Activated naive CD8-positive, alpha-beta T cell treated with anti-CD3 and anti-CD28 coated beads, Interleukin-2, amount 50 U/mL, for 16 hours (primary cell): ENCODE measurements at places on chromosomes 4 and X.

- no peak for DNase-seq
Measured at GRCh38 chr4:184732126-184732525, 1.8 kb downstream of the CENPU start.

- DNase-seq: no peak
Measured at GRCh38 chrX:119482481-119483480, 14.5 kb downstream of the SLC25A5 start.

DNA sequence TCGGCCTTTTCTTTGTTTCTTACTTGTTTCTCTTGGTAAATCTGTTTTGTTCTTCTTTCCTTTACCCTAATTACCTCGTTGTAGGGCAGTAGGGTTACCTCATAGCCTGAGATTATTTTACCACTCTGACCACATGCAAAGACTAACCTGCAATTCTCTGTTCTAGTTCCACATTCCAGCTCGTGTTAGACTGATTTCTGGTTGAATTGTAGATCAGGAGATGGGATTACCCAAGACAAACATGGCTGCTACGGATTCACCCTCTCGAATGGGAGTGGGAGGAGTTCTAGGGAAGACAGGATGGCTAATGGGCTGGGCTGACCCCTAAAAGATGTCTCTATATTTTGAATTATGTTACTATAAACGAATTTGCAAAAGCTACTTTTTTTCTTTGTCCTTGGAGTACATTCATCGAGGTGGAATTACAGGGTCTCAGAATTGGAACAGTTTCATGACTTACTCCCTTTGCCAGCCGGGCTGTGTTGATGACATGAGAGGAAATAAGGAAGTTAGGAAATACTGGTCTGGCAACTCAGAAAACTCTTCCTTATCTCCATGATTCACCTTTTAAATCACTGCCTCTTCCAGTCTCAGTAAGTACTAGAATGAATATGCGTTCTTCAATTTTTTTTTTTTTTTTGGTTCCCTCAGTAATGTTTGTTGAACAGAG, 36.7 kb upstream of the FBXW7 start:
- DNase-seq: no peak

DNA sequence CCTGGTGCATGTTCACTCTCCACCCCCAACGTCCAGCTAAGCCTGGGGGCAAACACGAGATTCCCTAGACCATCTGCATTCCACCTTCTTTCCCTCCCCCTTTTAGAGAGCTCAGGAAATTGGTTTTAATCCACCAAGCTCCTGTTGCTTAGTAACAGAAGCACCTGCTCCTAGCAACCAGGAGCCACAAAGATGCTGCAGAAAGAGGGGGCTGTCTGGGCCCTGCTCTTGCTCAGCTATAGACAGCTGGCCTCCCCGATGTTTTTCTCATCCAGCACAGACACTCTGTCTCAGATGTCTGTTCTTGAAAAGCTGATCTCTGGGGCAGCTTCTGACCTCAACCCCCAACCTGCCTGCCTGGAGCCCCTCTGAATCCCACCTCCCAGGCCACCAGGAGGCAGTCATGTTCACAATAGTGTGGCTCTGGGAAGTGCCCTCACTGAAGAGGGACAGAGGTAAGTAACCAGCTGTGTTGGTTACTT, 71.5 kb downstream of the SLC16A2 start:
- DNase-seq: no peak

DNA sequence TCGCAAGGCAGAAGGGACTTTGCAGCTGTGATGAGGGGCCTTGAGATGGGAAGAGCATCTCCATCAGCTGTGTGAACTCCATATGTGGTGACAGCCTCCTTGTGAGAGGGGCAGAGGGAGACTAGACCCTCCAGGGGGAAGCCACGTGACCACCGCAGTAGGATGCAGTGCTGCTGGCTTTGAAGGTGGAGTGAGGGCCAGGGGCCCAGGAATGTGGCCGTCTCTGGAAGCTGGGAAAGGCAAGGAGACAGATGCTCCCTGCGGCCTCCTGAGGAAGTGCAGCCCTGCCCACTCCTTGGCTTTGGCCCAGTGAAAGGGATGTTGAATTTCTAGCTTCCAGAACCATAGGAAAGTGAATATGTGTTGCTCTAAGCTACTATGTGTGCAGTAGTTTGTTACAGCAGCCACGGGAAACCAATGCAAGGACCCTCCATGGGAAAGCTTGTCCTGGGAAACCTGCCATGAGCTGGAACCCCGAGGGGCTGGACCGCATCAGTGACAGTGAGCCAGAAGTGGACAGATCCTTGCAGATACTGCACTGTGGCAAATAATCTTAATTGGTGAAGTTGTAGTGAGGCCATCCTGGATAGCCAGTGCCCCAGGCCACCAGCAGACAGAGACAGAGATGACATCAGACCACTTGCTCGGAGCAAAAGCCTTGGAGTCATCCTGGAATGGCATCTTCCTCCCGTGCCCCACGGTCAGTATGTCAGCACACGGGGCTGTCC, 35.4 kb upstream of the SORCS2 start:
- no peak for DNase-seq

DNA sequence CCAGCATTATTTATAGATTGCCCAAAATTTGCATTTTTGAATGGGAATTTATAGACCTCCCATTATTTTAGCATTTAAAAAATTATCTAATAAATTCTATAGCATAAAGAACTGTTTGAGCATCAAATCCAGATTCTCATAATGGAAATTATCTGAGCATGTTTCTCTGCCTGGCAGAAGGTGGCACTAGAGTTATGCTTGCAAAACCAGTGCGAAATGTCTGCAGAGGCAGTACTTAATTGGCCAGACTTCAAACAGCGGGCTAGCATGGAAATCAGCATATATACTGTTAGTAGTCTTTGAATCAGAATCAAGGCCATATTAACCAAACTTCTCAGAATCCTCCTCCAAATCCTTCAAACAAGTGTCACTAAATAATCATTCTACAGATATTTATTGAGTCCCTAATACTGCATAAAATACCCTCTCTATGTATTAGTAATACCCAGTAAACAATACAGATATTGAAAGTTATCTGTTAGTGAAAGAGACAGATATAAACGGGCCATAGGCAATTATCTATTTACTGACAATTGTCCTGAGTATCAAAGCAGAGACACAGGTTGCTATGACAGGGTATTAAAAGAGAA, 78.7 kb upstream of the DCLK2 start:
- DNase-seq: no peak

- no peak for DNase-seq
Measured at GRCh38 chrX:23369027-23369426, 34.4 kb downstream of the PTCHD1 start.

DNA sequence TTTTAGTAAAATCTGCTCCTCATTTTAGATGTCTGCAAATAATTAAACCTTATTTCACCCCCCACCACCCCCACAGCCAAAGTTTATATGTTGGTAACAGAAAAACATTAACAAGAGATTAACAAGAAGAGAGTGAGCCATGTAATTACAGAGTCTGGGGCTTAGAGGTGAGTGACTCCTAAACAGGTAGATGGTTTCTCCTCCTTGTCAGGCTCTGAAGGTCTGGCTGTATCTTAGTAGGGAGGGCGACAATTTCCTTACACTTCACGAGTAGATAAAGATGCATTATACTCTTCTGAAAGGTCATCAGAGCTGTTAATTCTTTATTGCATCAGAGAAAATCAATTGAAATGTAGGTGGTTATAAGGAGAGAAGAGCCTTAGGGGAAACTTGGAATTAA, 171.8 kb upstream of the ANKRD50 start:
- DNase-seq: no peak

DNA sequence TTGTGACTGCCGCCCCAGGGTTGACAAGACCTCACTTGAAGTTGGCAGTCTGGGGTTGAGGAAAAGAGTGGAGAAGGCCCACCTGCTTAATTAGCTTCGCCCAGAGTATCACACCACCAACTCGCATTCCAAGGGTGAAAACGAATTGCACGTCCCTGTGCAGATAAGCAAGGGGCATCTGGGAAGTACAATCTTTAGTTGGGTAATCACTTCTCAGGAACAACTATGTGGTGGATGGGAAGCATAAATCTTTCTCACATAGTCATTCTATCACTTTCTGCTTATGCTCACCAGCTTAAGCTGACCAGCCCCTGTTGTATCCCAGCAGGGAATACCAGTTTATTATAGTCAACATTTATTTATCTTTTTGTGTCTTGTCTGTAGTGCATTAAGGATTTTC, 14.3 kb downstream of the SPCS3 start:
- no peak for DNase-seq

DNA sequence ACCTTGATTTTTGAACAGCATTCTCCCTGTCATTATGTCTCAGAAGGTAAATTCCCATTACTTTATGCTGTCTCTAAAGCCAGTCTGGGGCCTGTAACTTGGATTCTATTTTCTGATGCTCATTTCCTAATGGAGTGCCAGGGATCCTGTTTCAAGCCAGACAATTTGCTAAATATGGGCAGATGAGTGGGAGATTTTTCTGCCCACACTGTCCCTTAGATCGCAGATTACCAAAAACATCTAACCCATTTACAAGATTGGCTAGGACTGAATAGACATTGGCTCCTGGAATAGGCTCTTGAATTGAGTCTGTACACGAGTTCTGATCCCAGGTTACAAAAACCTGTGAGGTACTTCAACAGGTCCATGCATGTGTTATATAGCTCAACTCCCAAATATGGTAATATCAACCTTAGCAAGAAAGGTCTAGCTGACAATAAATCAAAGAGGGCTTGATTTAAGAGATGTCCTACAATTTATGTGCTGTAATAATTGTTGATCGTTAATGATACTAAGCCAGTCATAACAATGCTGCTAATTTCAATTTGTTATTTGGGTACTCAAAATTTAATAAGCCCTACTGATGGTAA, 5.7 kb downstream of the GPC3 start:
- DNase-seq: no peak

DNA sequence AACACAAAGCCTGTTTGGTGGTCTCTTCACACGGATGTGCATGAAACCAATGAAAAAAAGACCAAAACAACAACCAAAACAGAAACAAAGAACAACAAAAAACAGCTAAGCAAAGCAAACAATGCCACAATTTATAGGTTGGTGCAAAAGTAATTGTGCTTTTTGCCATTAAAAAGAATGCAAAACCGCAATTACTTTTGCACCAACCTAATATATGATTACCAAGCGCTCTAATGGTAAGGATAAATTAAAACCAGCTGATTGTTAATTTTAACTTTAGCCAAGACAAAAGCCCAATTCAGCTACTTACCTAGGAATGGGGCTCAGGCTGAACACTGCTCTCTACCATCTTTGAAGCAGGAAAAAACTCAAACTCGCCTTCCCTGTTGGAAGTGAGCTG, 29.4 kb upstream of the TMSB4X start:
- no peak for DNase-seq

GRCh38 chr4:138831948-138832347, 183.6 kb upstream of the NOCT start:
- no peak for DNase-seq

DNA sequence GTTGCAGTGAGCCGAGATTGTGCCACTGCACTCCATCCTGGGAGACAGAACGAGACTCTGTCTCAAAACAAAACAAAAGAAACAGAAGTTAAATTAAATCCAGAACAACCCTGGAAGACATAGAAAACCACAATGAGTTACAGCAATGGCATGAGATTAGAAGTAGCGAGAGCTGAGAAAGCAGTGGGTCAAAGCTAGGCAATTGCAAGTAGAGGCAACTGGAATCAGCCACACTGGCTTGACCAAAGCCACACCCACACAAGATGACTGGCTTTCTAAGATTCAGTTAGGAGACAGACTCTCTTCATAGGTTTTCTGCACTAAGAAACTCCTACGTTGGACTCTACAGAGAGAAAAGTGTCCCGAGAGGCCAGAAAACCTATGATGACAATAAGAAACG, 443.0 kb downstream of the GPM6A start:
- DNase-seq: no peak

GRCh38 chr4:157128395-157128794, 52.4 kb downstream of the GLRB start:
- DNase-seq: no peak

DNA sequence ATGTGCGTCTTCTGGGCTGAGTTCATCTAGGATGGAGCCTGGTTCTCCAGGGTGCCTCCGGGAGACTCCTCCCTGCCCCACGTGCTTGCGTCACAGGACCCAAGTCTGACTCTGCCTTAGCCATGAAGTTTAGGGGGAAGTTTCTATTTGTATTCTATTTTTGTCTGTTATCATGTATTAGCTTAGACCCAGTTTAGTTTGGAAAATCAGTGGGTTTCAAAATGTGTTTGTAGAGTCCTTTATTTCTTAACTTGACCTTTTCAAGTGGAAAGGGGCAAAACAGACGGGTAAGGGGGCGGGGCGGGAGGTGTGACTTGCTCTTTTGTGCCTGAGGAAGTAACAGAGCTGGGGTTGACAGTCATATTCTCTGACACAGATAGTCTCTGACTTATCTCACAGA, 86.0 kb downstream of the HTT start:
- no peak for DNase-seq

DNA sequence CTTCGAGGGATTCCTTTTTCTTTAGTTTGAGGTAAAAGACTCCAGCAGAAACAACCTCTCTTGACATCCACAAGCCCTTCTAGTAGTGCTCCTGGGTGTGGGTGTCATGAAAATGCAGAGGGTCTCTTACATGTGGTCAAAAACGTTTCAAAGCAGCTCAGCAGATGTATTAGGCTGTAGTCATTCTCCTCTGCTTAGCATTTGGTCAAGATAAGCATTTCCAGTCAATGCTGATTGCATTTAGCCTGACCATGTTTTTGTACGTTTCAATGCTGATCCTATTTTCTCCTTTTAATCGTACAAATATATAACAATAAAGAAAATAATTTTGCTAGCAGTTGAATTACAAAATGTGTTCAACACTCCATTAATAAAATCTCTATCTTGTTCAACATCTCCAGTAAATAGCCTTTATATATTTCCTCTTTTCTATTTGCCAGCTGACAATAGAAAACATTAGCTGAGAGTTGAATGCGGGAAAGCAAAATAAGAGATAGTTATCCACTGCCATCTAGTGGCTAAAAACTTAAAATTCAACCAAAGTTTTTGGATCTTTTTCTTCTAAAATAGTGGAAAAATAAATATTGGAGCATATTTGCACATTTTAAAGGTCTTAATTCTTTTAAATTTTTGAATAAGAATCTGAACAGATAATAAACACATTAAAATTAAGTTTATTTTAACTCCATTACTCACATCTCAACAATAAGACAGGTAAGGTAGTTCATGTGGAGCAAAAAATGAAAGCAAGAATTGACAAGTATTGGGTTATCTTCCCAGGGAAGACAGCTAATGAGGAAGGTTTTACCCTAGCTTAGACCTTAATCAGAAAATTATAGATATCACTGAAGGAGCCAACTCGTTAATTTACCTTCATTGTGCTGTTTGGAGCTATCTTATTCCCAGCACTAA, 15.2 kb upstream of the PACRGL start:
- DNase-seq: no peak

DNA sequence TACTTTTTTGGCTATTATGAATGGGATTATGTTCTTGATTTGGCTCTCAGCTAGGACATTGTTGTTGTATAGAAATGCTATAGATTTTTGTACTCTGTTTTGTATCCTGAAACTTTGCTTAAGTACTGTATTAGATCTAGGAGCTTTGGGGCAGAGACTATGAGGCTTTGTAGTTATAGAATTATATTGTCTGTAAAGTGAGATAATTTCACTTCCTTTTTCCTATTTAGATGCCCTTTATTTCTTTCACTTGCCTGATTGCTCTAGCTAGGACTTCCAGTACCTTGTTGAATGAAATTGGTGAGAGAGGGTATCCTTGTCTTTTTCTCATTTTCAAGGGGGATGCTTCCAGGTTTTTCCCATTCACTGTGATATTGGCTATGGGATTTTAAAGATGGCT, 28.1 kb downstream of the ADAM29 start:
- no peak for DNase-seq
